ENCODE measurements at places on chromosomes 4 and X. TPM values are rescaled to one million over a fixed set of nuclear protein-coding genes. Genes with fewer than 3 reads are reported as not detected.
A peak's percentile ranks its signal among the peaks of the same experiment; 100 is the strongest.

DNA sequence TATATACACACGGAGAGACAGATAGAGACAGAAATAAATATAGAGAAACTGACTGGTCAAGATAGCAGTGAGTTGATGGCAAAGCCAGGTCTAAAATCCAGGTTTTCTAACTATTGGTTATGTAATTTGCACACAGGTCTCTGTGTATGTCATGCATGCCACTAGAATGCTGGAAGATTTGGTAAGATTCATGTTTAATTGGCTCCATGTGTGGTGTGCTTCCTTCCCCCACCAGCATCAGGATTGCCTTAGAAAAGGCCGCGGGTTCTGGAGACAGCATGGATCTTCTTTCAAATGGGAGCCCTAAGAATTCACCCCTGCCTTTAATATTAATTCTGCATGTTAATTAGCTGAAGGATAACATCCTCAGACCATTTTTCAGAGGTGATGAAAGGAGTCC lies 31.3 kb downstream of the HAND2 start:
- DNase-seq, result no peak

DNA sequence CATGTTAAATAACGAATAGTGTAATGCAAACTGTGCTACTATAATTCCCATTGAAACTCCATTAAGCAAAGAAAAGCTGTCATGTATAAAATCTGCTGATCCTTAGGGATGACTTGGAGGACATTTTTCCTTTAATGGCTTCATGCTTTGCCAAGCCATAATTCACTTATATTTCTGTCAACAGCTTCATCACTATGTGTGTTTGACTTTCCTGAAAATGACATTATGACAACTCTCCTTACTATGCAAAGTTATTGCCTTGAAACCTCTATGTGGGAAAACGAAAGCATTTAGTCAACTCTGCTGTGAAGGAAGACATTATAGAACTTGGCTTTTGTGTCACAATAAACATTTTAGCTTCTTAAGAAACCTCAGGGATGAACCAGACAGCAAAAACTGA lies 210.5 kb downstream of the GRXCR1 start:
- DNase-seq, result no peak

DNA sequence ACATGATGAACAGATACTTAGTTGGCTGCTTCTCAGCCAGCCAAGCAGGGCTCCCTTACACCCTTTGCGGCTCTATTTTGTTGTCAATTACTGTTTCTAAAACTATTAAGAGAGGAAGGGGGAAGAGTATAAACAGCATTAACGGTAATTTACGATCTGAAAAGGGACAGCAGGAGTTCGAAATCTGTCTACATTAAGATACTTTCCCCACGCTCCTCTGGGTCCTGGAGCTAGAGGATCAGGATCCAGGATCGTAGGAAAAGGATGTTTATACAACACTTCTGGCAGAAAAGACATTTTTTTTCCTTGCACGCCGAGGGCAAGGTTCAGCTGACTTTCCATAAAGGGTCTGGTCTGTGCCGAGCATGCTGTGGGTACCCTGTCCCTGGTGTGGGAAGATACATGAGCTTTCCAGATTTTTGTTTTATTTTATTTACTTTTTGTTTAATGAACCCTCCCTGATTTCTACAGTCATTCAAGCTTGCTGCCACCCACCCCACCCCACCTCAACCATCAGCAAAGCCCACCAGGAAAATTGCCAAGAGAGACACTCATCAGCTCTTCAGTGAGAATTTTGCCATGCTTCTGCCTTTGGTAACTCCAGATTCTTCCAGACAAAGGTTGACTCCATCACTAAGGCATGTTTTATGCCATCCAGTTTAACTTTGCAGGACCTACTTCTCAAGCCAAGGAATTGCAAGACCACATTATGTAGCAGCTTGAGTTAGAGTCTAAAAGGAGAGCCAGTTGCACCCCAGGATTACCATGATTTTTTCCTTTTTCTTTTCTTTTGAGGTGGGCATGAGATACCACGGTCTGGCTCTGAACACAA lies 188.1 kb downstream of the QDPR start:
- DNase-seq, result no peak

GRCh38 chr4:121243485-121243884 lies 79.4 kb upstream of the TNIP3 start:
- DNase-seq, result no peak

Gene CASK
- total RNA-seq, result 51.1 TPM

Gene GAGE12H
- not detected for total RNA-seq

Gene FGG
- total RNA-seq, result 0.61 TPM

Gene REST
- 33.3 TPM for total RNA-seq

Gene SOWAHB
- 1.9 TPM for total RNA-seq

DNA sequence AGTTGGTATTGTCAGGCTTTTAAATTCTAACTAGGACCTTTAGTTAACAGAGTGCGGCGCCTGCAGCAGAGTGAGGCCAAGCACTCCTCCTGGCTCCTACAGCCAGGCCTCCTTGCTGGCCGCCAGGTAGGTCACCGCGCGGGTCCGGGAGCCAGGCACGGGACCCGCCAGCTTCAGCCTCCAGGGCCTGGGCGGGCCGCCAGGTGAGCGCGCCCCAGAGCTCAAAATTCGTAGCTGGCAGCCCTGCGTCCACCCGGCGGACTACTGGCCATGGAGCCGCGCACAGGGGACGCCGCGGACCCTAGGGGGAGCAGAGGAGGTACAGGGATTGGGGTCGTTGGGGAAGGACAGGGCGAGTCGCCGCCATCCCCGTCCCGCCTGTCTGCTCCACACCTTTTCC lies at the start of gene MAGIX:
Gene MAGIX, plus strand, starts transcription at position 139 of the 400 bp plus-strand sequence. Its CDS starts 132 bp downstream, at position 271.
- DNase-seq, result no peak

Gene XAGE2
- not detected for total RNA-seq

DNA sequence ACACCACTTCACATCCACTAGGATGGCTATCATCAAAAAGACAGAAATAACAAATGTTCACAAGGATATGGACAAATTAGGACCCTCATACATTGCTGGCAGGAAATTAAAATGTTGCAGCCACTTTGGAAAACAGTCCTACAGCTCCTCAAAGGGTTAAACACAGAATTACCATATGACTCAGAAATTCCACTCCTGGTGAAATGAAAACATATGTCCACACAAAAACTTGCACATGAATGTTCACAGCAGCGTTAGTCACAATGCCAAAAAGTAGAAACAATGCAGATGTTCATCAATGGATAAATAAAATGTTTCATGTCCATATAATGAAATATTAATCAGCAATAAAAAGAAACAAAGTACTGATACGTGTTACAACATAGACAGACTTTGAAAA lies 15.1 kb downstream of the S100G start:
- DNase-seq, result no peak

Gene TRIM61
- total RNA-seq, result not detected

GRCh38 chrX:112731793-112732192 lies 52.1 kb upstream of the LHFPL1 start:
- DNase-seq, result no peak

Gene CLTRN
- 0.90 TPM for total RNA-seq

Gene CEP135
- 10.7 TPM for total RNA-seq

GRCh38 chrX:14598330-14598729 lies 69.0 kb downstream of the GLRA2 start:
- no peak for DNase-seq

DNA sequence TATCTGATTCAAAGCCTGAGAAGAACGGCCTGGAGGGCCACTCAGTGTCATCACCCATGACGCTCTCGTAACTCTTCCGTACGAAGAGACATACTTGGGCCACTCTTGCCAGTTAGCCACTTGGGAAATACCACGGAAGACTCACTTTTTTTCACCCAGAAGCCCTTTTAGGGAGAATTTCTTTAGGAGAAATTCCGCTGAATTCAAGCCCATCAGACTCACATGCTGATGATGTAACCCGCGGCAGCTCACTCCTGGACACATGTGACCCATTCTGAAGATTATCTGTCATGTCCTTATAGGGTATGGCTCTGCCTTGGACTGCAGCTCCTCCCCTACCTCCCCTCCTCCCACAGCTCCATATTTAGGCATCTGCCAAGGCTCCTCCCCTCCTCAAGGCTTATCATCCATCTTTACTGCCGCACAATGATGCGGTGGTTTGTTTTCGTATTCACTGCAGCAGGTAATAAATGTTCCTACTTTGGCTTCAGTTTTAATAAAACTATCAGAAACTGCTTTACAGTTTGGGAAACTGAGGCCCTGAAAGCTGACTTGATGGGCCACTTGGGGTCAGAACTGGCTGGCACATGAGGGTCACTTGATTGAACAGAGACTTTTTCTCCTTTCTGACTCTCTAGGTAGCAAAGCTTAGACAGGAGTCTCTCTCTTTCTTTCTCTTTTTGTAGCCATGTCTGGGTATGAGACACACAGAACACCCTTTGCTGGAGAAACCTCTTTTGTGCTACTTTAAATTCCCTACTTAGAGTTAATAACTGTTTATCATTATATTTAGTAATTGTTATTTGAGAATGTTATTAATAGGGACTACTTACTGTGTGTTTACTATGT lies 42.1 kb downstream of the RHOH start:
- no peak for DNase-seq

DNA sequence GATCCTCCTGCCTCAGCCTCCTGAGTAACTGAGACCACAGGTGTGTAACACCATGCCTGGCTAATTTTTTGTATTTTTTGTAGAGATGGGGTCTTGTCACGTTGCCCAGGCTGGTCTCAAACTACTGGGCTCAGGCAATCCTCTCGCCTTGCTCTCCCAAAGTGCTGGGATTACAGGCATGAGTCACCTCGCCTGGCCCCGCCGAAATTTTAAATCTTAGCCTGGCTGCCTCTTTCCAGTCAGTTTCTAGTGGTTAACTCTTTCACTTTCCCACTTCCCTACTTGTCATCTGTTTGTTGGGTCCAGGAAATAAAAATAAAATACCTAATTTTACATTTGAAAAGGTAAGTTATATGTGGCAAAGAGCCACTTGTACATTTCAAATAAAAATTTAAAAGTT lies 62.4 kb downstream of the TMEM165 start:
- DNase-seq, result no peak

Gene TMPRSS11B
- 0.21 TPM for total RNA-seq

- no peak for DNase-seq
These were observed 127.6 kb downstream of the LDB2 start for GRCh38 chr4:16770710-16771285.

DNA sequence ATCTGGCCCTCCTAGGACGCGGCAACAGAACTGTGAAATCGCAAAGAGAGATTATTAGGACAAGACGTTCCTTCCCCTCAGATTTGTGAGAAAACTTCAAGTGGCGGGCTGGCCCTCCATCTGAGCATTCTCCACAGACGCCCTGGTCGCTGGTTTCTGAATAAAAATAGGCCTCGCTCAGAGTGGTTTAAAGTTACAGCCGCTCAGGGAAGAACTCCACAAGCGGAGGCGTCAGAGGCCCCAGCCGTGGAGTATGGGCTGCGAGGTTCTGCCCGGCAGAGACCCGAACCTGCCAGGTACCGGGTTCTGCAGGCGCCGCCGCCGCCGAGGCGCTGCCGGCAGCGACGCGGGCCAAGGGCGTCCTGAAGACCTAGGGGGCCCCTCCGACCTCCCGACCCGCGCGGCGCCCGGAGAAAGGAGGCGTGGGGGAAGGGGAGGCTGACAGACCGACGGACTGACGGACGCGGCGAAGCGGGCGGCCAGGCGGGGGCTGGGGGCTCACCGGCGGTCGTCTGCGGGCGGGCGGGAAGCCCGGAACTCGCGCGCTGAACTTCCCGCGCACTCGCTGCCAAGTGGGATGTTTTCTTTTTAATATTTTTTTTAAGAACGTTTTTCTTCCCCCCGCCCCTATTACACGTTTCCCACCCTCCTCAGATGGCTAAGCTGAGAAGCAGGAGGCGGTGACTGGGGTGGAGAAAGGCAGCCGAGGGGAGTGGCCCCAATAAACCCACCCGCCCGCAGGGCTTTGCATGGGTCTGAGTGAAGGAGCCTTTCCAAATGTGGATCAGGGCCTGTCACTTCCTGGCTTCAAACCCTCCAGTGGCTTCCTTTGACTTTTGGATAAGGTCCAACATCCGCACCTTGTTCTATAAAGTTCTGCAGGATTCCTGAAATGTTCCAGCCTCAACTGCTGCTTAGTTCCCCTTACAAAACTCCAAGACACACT lies at the start of gene PABPC4L:
Gene PABPC4L, minus strand, starts transcription at position 574 of the 946 bp plus-strand sequence. CDS start 770 bp downstream, outside the sequence.
- peak; percentile 36 for DNase-seq

DNA sequence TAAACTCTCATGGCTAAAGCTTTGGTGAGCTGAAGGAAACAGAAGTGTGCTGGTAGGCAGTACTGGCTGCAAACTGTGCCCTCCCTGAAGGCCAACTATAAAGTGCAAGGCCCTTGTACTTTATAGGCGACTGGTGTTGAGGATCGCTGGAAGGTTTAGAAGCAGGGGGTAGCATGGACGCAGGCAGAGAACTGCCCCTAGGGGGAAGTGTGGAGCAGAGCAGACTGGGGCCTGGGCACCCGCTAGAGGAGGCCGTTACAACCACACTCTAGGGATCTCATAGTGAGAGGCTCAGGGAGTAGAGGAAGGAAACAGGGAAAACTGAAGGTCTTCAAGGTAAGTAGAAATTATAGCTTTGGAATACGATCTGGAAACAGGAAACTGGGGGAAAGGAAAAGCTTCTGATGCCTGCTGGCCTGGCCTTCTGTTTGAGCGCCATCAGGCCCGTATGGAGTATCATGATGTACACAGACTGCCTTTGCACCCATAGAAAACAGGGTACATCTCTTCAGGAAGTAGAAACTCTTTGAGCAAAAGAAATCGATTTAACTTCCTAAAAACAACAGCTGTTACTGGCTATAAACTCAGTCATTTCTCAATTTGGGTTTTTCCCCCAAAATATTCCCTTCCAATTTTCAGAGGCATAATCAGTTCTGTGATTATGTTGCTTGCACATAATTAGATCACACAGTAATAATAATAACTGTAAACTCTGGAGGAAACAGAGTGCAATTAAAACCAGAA lies 23.9 kb upstream of the TMSB4X start:
- no peak for DNase-seq

DNA sequence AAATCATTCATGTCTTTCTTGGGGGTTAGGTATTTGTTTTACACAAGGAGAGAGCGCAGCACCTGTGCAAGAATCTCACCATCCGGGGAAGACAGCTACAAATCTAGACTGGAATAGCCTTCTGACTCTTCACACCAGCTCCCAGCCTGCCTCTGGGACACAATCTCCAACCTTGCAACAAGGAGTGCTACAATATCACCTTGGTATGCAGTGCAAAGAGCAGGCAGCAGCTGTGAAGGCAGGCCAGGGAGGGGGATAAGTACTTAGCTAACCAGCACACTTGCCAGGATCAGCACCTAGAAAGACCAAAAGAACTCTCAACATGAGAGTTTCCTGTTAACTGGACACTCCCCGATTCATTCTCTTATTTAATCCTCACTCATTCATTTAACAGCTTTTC lies 235.3 kb downstream of the AR start:
- DNase-seq, result no peak

- no peak for DNase-seq
These were observed 12.4 kb downstream of the YIPF6 start for GRCh38 chrX:68511255-68511654.

Gene SPANXN4
- not detected for total RNA-seq

- no peak for DNase-seq
These were observed 554.9 kb downstream of the KLHL4 start for GRCh38 chrX:88072339-88073030.

GRCh38 chrX:134692990-134693389 lies 34.7 kb upstream of the PLAC1 start:
- DNase-seq, result no peak

Gene SLAIN2
- total RNA-seq, result 20.0 TPM

GRCh38 chr4:151267822-151268535 lies 9.0 kb upstream of the PRSS48 start:
- DNase-seq, result no peak

- DNase-seq, result no peak
These were observed 156.0 kb upstream of the TTC29 start for GRCh38 chr4:147101678-147102077.
